ENCODE measurements at places on chromosomes 6 and 20.
A peak's percentile ranks its signal among the peaks of the same experiment; 100 is the strongest.

DNA sequence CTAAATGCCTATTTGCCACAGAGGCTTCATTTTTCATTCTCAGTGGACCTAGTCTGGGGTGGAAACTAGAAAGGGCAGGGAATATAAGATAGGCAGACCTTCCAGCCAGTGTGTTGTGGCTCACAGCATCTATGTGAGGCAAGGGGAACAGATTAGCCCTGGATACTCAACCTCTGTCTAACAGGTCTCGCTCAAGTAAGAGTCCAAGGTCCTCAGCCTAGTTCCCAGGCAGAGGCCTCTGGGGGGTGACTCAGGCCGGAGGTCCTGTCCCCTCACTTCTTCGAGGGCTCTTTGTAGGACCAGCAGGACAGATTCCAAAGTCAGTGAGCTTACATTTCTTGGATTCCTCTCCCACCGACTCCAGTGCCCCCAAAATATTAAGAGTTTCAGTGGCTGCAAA lies 106.6 kb downstream of the ZMYND8 start:
- DNase-seq: no peak

DNA sequence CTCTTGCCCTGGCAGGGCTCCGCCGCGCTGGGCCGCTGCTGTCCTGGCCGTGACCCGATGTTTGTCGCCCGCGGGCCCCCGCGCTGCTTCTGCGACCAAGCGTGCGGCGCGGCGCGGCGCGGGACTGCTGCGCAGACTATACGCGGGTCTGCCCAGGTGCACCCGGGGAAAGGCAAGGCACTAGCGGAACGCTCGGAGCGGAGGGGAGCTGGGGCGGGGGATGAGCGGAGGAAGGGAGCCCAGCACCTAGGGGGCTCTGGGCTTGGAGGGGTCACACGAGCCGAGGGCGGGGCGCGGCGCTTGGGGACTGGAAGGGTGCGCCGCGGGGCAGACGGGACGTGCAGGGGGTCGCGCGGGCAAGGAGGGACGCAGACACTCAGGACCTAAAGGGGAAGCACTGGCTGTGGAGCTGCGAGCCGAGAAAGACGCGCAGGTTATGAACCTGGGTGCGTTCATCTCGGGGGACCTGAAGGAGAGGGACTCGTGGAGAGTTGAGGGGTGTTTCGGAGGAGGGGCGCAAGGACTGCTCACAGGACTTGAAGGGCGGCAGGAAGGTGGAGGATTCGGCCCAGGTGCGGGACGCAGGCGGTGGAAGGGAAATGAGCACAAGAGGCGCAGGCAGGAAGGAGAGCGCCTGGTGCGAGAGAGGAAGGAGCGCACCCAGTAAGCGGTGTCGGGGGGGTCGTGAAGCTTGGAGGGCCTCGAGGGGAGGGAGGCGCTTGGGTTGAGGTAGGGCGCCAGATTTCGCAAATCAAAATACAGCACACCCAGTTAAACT lies 40.8 kb upstream of the ZNFX1 start:
- DNase-seq: peak; percentile 45

- DNase-seq: no peak
Measured at GRCh38 chr6:77151241-77151640, 312.1 kb downstream of the HTR1B start.

DNA sequence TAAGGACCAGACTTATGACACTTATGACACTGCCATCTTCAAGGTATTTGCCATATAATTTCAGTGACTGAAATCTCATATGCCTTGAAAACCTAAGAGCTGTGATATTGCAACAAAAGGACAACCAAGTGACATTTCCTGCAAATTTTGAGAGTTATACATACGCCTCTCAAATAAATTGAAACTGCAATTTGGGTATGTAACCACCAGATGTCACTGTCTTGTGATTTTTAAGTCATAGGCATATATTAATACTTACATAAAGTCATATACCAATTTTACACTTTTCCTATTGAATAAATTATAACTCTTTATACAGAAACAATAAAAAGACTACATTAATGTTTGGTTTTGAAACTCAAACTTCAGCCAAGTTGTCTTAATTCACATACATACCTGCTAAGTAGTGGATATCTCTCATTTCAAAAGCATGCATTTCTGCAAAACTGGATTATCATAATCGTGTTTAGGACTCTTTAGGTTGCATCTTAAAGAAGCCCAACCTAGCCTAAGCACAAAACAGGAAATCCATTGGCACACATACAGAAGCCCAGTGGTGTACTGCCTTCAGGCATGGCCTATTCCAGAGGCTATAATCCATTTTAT lies 180.2 kb downstream of the PACRG start:
- DNase-seq: no peak

DNA sequence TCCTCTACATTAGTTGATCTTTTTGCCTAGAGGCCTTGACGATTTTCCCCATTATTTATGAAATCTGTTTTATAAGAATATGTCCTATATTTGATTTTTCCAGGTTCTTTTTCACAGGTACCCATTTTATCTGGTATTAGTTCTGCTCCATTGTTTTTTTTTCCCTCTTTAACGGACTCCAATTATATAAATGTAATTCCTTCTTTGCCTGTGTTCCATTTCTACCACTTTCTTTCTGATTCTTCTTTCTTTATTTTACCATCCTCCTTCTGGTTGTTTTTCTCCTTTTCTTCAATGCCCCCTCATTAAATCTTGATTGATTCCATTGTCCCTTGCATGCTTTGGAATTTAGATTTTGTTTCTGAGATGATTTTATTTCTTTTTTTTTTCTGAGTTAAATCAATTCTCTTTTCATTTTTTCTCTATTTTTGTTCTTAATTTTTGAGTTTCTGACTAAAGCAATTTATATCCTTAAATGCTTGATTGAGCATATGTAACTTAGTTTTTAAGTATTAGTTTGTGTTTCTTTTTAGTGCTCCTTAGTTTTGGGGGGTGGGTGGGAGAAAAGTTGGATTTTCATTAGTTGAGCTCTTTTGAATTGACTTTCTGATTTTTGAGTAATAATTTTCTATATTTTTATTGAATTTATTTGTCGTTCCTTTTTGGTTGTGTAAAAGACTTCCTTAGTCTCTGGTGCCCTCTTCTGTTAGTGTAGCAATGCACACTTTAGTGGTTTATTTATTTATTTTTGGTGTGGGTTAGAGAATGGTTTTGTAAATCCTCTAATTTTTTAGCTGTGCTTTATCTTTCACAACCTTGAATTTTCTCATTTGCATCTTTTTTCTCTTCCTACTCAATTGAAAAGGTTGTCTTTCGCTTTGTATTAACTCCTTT lies 140.8 kb downstream of the FARS2 start:
- DNase-seq: no peak

DNA sequence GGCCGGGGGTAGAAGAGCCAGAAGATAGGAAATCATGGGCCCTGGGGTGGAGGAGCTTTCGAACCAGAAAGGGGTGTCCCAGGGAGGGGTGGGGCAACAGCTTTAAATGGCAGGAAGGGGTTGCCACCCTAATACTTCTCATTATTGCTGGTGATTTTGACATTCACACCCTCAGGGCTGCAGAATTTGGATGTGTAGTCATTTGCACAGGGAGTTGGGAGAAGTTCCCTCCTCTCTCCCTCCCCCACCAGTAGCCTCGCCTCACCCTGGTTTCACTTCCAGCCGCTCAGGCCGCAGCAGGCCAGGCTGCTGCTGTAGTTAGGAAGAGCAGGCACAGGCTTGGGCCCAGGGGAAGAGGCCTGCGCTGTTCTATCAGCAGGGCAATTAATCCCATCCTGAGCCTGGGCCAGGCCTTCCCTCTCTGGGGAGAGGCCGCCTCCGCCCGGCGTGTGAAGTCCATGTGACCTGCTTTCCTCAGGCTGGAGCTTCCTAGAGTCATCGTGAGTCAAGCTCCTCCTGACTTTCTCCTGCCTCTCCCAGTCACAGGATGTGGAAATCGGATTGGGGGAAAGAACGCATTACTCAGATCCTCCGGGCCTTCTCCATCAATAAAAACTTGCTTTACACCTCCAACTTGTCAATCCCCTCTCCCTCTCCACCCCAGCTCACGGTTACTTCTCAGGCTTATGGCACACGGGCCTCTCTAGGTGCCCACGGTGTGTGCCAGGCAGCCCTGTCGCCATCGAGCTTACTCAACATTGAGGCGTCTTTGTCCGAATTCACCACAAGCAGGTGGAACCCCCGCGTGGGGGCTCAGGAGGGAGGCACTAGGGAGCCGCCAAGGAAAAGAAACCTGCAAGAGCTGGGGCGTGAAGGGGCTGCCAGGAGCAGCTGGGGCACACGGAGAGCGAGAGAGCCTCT lies 7.8 kb downstream of the ADTRP start:
- DNase-seq: peak; percentile 56

DNA sequence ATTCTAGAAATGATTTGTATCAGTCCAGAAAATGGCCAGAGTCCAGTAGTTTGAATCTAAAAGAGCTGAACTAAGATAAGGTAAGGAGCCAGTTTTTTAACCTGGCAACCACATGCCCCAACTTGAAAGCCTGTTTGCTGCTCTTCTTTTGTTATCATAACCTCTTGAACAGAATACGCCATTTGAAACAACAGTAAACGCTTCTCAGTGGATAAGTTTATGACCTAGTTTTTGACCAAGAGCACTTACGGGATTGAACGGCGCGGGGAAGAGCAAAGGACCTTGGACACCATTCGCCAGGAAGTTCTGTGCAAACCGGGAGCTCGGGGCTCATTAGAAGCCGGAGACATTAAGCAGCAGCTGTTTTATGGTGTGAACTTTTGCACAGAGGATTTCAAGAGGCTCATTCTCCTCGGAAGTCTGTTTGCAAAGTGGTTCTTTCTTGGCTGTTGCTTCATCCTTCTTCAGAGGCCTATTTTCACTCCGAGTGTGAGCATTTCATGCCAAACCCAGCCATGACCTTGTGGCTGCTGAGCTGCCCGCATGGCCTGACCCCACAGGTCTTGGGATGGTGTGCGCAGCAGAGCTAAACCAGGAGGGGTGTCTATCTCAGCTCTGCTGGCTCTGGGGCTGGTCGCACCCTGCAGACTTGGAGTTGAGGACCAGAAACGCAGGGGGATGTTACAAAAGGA lies 215.1 kb downstream of the SOX4 start:
- no peak for DNase-seq

- DNase-seq: no peak
Measured at GRCh38 chr20:48945840-48946514, 24.5 kb downstream of the ARFGEF2 start.

DNA sequence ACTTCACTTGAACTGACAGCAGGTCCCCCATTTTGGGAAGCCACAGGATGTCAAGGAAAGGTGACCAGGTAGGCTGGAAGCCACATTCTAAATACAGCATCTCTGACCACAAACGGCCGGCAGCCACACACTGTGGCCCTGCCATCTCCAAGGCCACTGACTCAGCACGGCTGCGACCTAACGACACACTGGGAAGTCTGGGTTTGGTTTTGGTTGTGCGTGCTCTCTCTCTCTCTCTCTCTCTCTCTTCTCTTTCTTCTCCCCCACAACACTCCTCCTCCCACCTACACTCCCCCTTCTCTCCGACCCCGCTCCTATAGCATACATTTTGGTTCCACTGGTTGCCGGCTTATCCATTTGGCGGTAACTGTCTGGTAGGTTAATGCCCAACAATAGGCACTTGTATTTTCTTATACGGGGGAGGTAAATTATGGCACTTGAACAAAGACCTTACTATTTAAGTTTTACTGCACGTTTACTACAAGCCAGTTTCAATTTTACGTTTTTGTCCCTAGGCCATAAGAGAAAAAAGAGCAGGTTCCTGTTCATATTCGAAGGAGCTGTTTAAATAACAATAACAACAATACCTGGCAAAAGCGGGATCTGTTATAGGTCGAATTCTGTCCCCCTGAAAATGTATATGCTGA lies 103.6 kb downstream of the GMDS start:
- DNase-seq: no peak

GRCh38 chr6:13504611-13505344 lies 17.4 kb upstream of the GFOD1 start:
- no peak for DNase-seq

DNA sequence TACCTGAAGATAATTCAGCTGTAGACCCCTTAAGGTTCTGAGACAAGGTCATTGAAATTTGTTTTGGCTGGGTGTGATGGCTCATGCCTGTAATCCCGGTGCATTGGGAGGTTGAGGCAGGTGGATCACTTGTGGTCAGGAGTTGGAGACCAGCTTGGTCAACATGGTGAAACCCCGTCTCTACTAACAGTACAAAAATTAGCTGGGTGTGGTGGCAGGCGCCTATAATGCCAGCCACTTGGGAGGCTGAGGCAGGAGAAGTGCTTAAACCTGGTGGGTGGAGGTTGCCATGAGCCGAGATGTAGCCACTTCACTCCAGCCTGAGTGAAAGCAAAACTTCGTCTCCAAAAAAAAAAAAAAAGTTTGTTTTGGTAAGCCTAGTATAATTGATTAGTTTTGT lies 11.0 kb downstream of the SRSF3 start:
- no peak for DNase-seq

DNA sequence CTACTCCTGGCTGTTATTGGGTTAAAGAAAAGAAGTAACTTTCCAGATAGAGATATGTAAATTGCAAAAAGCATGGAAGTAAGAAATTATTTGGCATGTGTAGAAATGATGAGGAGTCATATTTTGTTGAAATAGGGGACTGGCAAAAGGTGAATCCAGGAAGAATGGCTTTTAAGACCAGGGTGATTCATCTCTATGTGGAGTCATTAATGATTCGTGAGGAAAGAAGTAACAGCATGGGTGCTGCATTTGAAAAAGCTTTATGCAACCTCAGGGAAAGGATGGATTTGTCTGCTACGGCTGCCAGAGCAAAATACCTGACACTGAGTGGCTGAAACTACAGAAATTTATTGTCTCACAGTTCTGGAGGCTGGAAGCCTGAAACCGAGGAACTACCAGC lies 14.8 kb upstream of the SYNE1 start:
- DNase-seq: no peak

DNA sequence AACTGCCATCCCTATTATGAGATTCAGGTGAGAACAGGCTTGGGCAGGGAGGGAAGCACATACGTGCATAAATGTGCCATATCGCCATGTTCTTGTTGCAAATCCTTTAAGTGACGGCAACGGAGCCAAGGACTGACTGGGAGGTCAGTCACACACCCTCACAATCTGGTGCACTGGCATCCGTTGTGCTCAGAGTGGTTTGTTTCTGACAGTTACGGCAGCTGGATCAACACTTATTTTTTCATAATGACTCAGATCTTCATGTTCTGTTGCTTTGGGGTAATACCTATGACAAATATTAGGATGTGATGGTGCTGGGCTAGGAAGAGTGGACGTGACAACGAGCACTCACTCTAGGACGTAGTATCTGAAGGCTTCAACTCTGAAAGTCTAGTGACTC lies 56.2 kb upstream of the PREP start:
- DNase-seq: no peak

DNA sequence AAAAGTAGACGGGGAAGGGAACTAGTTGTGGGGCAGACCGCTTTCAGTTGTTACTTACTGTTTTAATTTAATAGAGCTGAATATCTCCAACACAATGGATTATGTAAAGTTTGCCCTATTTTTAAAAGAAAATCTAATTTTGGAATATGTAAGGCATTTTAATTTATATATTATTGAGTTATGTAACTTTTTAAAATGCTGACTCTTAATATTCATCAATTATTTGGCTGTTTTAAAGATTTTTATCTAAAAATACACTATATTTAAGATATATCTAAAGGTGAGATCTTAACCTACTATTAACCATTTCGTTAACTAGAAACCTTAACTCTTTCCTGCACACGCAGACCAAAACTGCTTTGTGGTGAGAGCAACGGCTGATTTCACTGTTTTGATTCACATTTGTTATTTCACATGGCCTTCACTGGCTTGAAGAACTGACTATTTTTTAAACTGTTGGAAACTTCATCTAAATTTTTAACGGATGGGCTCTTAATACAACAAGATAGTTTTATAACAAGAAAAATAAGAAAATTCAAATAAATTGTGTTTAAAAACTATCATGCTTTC lies 87.9 kb downstream of the HUS1B start:
- DNase-seq: no peak

GRCh38 chr6:140620496-140620895 lies 1246.0 kb upstream of the CITED2 start:
- no peak for DNase-seq

Data from eye (tissue), 1 donor.